ENCODE measurements at places on chromosomes 3 and 15. TPM values are rescaled to one million over a fixed set of nuclear protein-coding genes. Genes with fewer than 3 reads are reported as not detected.

DNA sequence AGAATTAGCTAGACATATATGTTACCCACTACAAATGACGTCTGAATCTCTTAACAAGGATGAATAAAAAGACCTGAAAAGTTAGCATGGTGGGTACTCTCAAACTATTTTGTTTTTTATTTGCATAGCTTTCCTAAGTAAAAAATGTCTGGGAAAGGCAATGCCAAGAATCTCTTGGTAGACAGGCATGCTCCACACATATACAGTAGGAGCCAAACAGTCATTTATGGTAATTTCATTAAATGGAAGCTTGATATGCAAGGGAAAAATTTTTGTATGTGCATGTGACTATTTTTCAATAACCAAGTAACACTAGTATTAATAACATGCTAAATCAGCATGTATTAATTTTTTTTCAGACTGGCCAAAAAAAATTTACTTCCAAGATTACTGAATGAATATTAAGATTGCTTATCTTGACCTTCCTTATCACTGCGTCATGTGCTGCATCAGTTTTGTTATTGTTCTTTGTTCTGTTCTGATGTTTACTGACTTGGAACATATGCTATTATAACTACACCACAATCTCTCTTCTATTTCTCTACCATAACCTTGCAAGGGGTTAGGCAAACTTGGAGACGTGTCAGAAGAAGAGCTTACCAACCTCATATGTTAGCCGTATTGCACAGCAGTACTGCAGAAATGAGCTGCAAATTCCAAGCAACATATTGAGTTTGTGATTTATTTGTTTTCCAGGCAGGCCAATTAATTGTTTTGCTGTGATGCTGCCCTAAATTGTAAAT, 255.3 kb downstream of the RBMS3 start:
- H3K4me3 ChIP-seq: no peak overlapping the region
- H3K27ac ChIP-seq: no peak overlapping the region
- no peak for DNase-seq
- no peaks in the 10 kb centered on the region for H3K4me1 ChIP-seq
- H3K27me3 ChIP-seq: no peaks in the 10 kb centered on the region

DNA sequence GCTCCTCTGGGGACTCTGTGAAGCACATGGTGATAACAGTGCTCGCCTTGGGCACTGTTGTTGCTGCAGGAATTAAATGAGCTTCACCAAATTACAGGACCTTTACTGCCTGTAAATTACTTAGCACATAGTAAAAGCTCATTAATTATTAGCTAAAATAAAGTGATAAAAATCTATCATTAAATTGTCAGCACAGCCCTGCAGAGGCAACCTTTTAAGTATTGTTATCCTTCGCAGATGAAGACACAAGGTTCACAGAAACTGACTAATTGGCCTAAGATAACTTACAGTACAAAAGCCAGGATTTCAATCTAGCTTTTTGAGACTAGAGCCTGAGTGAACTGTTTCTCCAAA, 96.0 kb downstream of the ST6GAL1 start:
- H3K4me3 ChIP-seq: peak overlapping the region; percentile 71
- no peak for DNase-seq
- H3K27ac ChIP-seq: peak overlapping the region; percentile 95
- H3K36me3 ChIP-seq: peaks cover 35% of the 10 kb centered on the region
- no peaks in the 10 kb centered on the region for H3K27me3 ChIP-seq

GRCh38 chr3:115423170-115423569, 200.1 kb upstream of the GAP43 start:
- H3K27me3 ChIP-seq: no peaks in the 10 kb centered on the region
- no peak for DNase-seq
- H3K4me3 ChIP-seq: no peak overlapping the region
- no peak overlapping the region for H3K27ac ChIP-seq

The CIB1 gene
- total RNA-seq: 127 TPM

GRCh38 chr3:11128682-11129632, 25.3 kb upstream of the HRH1 start:
- peaks cover 2% of the 10 kb centered on the region for H3K27me3 ChIP-seq
- H3K27ac ChIP-seq: no peak overlapping the region
- no peaks in the 10 kb centered on the region for H3K4me1 ChIP-seq
- no peak overlapping the region for H3K4me3 ChIP-seq

GRCh38 chr3:40073310-40074007, 236.0 kb upstream of the EIF1B start:
- H3K36me3 ChIP-seq: no peaks in the 10 kb centered on the region
- DNase-seq: no peak
- H3K27me3 ChIP-seq: no peaks in the 10 kb centered on the region
- H3K4me3 ChIP-seq: no peak overlapping the region
- H3K4me1 ChIP-seq: no peaks in the 10 kb centered on the region
- H3K27ac ChIP-seq: no peak overlapping the region

DNA sequence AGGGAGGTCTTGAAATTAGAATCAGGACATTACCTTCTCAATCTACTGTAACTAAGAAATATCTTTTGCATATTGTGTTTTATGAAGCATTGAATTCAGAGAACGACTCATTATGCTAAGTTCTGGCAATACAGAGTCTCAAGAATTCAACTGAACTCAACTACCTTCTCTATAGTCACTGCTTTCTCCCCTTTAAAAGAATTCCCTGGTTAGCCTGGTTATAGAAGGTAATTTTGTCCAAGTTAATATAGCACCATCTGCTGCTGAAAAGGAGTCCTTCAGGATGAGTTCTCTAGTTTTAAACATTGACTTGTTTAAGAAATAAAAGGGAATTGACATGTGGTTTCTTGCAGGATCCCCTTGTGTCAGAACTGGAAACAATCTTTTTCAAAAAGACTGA, 60.2 kb downstream of the IL16 start:
- H3K4me3 ChIP-seq: no peak overlapping the region
- DNase-seq: no peak
- H3K27ac ChIP-seq: no peak overlapping the region
- H3K27me3 ChIP-seq: peaks cover 36% of the 10 kb centered on the region
- no peaks in the 10 kb centered on the region for H3K4me1 ChIP-seq

- DNase-seq: no peak
- peak overlapping the region; percentile 37 for H3K27ac ChIP-seq
- H3K4me3 ChIP-seq: no peak overlapping the region
- H3K36me3 ChIP-seq: no peaks in the 10 kb centered on the region
Measured at GRCh38 chr3:29183346-29184087, 97.4 kb upstream of the RBMS3 start.

DNA sequence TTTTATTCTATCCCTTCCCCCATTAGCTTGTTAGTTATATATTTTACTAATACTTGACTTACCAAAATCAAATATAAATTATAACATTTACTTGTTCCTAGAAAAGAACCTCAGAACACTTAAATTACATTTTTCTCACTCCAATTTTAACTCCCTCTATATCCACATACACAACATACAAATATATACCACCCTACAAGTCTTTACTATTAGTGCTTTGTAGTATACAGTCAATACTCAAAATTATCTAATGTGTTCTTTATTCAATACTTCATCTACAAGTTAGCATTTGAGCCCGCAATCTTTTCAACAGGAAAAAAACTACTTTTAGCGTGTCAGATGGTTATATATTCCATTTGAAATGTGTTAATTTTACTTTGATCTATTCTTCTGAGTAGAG, 100.3 kb downstream of the ADAM10 start:
- no peak overlapping the region for H3K27ac ChIP-seq
- peaks cover 44% of the 10 kb centered on the region for H3K36me3 ChIP-seq
- H3K4me1 ChIP-seq: peaks cover 9% of the 10 kb centered on the region
- no peak overlapping the region for H3K4me3 ChIP-seq
- DNase-seq: no peak

DNA sequence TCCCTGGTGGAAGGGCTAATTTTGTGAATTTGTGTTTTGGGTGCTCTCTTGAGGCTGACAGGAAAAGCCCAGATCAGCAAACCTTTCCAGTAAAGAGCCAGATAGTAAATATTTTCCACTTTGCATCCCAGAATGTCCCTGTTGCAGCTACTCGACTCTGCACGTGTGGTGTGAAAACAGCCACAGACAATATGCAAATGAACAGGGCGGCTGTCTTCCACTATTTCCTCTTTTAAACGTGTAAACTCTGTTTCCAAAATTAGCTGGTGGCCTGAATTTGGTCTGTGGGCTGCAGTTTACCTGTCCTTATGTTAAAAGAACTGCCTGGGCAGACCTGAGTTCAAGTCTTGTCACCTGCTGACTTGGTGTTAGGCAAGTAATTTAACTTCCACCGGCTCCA, 202.7 kb downstream of the EDEM1 start:
- H3K36me3 ChIP-seq: no peaks in the 10 kb centered on the region
- peaks cover 3% of the 10 kb centered on the region for H3K27me3 ChIP-seq
- no peak overlapping the region for H3K4me3 ChIP-seq
- no peaks in the 10 kb centered on the region for H3K4me1 ChIP-seq

The GALK2 gene
- total RNA-seq: 30.9 TPM

GRCh38 chr3:170563712-170564423, 22.0 kb downstream of the SLC7A14 start:
- H3K4me1 ChIP-seq: peaks cover 29% of the 10 kb centered on the region
- H3K4me3 ChIP-seq: peak overlapping the region; percentile 36
- DNase-seq: peak; percentile 58

The CHDH gene
- 1.0 TPM for total RNA-seq

- H3K36me3 ChIP-seq: no peaks in the 10 kb centered on the region
- H3K27me3 ChIP-seq: peaks cover 5% of the 10 kb centered on the region
- DNase-seq: no peak
- no peaks in the 10 kb centered on the region for H3K4me1 ChIP-seq
- no peak overlapping the region for H3K27ac ChIP-seq
Measured at GRCh38 chr3:178474526-178474925, 61.7 kb upstream of the KCNMB2 start.

The GNAI2 gene
- 450 TPM for total RNA-seq

- no peak overlapping the region for H3K27ac ChIP-seq
- H3K4me3 ChIP-seq: no peak overlapping the region
- no peaks in the 10 kb centered on the region for H3K4me1 ChIP-seq
- no peaks in the 10 kb centered on the region for H3K27me3 ChIP-seq
- peaks cover 23% of the 10 kb centered on the region for H3K36me3 ChIP-seq
Measured at GRCh38 chr3:183239046-183239445, 14.0 kb upstream of the B3GNT5 start.

- H3K27ac ChIP-seq: no peak overlapping the region
- no peaks in the 10 kb centered on the region for H3K4me1 ChIP-seq
- H3K36me3 ChIP-seq: no peaks in the 10 kb centered on the region
- H3K4me3 ChIP-seq: no peak overlapping the region
Measured at GRCh38 chr3:115085197-115085865, 61.8 kb downstream of the ZBTB20 start.
